ENCODE measurements at places on chromosomes 7 and 10.
A peak's percentile ranks its signal among the peaks of the same experiment; 100 is the strongest.

DNA sequence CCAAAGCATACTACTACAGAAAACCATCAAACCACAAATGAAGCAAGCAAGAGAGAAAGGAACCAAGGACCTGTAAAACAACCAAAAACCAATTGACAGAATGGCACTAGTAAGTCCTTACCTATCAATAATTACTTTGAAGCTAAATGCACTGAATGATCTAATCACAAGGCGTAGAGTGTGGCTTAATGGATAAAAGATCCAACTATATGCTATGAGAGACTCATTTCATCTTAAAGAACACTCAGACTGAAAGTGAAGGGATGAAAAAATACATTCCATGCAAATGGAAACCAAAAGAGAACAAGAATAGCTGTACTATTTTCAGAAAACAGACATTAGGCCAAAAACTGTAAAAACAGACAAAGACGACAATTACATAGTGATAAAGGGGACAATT is 70.7 kb downstream of the CRPPA start:
- no peak for DNase-seq

GRCh38 chr10:79311581-79312407 is 35.5 kb upstream of the PPIF start:
- DNase-seq, result no peak

- no peak for DNase-seq
Measured at GRCh38 chr7:95395755-95396135, 430 bp downstream of the PON3 start.

- DNase-seq, result no peak
Measured at GRCh38 chr7:132545756-132546155, 30.5 kb downstream of the PLXNA4 start.

- DNase-seq, result no peak
Measured at GRCh38 chr10:86673216-86673826, 5.0 kb downstream of the LDB3 start.

GRCh38 chr7:6446838-6447580 is 745 bp downstream of the DAGLB start:
- DNase-seq, result peak; percentile 92

- no peak for DNase-seq
Measured at GRCh38 chr10:121469797-121470606, 128.2 kb downstream of the FGFR2 start.

- DNase-seq, result peak; percentile 86
Measured at GRCh38 chr10:63236113-63236935, 103.2 kb downstream of the NRBF2 start.

DNA sequence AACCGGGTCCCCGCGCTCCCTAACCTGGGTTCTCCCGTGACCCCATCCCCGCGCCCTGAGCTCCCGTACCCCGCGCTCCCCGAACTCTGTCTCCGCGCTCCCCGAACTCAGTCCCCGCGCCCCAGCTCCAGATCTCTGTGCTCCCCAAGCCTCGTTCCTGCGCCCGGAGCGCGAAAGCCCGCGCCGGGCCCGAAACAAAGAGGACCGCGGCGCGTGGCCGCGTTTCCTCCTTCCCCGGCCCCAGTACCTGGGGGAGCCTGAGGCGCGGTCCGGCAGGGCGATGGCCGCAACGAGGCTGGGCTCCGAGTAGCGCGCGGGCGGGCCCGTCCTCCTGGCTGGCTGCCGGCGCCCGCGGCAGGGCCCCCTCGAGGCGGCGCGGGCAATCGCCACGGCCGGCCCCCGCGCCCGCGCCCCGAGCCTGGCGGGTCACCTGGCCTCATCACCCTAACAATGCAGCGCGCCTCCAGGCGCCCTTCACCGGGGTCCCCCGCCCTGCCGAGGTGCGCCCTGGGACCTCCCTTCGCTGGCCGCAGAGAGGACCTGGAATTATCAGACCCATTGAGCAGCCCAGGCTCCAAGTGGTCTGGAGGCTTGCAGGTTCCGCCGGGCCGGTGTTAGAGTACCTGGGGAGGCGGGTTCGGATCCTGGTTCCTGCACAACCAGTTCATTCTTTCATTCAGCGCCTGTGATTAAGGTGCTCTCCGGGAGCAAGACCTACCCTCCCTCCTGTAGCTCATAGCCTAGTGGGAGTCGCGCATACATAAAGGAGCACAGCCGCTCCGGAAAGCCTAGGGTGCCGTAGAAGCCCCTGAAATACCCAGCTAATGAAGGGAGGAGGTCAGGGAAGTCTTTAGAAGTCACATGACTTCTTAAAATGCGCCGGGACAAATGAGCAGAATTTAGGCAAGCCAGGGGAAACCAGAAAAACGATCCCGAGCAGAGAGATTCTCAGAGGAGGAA is at the start of gene TNS3:
Gene TNS3 (minus strand): TSS at position 308 of the 960 bp plus-strand sequence. CDS start 142,475 bp downstream, outside the sequence.
- no peak for DNase-seq

GRCh38 chr10:24822590-24822989 is 98.9 kb upstream of the ARHGAP21 start:
- peak; percentile 19 for DNase-seq

- DNase-seq, result peak; percentile 26
Measured at GRCh38 chr7:115676080-115676479, 354.5 kb downstream of the TFEC start.

DNA sequence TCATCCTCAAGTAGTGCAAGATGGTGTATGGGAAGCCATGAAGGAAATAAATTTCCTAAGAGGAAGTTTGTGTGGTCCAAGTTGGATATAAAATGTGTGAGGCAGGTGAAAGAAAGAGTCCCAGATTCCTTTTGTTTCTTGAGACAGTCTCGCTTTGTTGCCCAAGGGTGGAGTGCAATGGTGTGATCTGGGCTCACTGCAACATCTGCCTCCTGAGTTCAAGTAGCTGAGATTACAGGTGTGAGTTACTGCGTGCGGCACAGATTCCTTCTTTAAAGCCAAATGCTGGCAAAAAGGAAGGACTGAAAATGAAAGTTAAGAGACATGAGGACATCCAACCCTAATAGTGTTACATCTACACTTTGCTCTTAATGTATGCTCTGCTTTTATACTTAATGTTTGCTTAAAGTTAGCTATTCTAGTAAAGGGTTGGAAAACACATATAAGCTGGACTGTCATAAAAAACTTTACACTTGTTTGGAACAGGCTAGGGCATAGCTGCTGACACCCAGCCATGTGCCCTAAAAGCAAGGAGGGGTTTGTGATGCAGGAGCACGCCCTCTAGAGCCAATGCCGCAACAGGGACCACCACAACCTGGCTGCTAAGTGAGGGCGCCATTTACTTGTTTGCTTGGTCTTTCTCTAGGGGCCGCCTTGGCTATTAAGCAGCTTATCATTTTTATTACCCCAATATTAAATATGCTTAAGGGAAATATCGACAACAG is 34.5 kb downstream of the CLEC2L start:
- no peak for DNase-seq

- peak; percentile 53 for DNase-seq
Measured at GRCh38 chr7:140607441-140607989, 33.1 kb downstream of the DENND2A start.

DNA sequence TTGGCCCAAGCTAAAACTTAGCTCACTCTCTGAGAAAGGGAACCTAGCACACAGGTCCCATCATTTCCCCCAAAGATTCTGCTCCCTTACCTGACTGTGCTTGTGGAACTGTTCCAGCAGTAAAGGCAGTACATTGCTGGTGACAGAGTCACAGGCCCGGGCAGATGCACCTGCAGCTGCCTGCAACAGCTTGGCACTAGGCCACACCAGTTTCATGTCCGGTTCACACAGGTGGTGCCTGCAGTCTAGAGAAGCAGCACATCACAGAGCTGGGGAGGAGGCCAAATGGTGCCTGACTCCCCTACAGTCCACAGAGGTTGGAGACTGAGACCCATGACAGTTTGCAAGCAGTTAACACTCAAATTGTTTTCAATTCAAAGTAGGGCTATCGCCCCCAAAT is 22.2 kb downstream of the ZDHHC16 start:
- DNase-seq, result no peak

- DNase-seq, result no peak
Measured at GRCh38 chr7:88001744-88002530, 67.9 kb downstream of the ADAM22 start.

- peak; percentile 98 for DNase-seq
Measured at GRCh38 chr7:132738254-132738653, 162.0 kb upstream of the PLXNA4 start.

DNA sequence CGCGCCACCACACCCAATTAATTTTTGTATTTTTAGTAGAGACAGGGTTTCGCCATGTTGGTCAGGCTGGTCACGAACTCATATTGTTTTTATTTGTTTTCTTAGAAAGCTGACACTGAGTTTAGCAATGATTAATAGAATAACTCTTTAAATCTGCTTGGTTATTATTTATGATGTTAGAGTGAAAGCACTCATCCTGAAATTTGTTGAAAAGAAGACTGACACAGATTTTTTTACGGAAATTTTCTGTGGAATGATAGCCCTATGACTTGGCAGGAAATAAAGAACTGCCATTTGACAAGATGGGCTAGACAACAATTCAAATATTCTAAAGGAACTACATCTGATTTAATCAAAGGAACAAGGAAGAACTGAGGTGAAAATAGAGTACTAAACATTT is 4.3 kb upstream of the GSAP start:
- DNase-seq, result no peak

DNA sequence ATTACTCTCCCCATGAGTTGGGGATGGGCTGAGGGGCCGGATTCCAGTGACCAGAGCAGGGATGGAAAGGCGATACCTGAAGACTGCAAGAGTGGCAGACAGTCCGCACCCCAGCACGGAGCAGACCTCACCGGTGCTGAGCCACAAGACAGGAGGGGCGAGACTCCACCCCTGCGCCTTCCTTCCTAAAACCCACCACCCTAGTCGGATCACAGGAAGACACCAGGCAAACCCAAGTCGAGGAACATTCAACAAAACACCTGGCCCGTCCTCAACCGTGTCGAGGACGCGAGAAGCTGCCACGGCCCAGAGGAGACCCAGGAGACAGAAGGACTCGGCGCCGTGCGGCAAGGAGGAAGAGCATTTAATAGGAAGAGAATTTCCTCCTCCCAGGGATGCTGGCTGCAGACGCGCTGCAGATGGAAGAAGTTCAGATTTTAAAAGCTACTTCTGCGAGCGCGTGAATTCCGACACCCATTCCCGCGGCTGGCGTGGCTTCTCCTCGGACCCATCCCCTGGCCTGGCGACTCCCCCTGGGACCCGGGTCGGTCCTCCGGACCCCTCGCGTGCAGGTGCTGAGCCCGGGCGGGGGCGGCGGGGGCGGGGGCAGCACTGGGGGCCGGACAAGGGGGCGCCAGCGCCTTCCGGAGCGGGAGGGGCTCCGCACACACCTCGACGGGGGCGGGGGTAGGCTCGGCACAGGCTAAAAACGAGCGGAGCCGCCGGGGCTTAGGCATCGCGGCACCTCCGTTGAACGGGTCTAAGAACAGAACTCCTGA is 563 bp upstream of the UTF1 start:
- peak; percentile 31 for DNase-seq

GRCh38 chr7:144024213-144024612 is 24.1 kb downstream of the OR6B1 start:
- DNase-seq, result no peak

GRCh38 chr10:78953113-78953798 is 115.5 kb upstream of the ZMIZ1 start:
- DNase-seq, result peak; percentile 43

DNA sequence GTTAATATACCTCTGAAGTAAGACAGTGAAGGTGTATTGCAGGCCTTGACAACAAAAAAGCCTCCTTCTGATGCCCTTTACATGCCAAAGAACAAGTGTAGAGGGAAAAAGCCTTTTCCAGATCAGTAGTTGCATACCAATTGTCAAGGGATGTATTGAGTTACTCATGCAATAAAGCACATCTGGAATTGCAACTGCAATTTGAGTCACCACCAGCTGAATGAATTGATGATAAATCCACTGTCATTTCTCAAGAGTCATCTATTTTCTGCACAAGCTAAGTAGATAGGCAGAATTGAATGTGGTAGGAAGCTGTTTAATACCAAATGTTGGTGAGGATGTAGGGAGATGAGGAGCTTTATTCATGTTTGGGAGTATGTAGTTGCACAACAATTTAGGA is 325.9 kb upstream of the SMIM30 start:
- DNase-seq, result no peak

- DNase-seq, result peak; percentile 49
Measured at GRCh38 chr10:124827474-124827873, 25.9 kb downstream of the ABRAXAS2 start.

- no peak for DNase-seq
Measured at GRCh38 chr7:32289651-32290414, 200.3 kb downstream of the LSM5 start.

DNA sequence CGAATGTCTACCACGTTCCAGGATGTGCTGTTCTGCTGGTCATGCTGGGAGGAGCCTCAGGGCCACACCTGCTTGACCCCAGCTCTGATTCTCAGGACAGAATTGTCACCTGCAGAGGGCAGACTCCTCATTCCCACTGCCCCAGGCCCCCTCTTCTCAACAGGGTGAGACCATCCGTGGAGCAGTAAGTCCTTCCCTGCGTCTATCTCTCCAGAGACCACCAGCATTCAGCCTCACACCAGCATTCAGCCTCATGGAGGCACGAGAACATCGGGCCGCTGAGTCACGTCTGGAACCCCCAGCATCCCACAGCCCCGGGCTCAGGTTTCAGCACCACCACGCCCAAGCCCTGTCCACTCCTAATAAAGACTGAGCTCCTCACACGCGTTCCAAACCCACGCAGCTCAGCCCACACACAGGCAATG is 273.4 kb downstream of the DIP2C start:
- DNase-seq, result no peak

DNA sequence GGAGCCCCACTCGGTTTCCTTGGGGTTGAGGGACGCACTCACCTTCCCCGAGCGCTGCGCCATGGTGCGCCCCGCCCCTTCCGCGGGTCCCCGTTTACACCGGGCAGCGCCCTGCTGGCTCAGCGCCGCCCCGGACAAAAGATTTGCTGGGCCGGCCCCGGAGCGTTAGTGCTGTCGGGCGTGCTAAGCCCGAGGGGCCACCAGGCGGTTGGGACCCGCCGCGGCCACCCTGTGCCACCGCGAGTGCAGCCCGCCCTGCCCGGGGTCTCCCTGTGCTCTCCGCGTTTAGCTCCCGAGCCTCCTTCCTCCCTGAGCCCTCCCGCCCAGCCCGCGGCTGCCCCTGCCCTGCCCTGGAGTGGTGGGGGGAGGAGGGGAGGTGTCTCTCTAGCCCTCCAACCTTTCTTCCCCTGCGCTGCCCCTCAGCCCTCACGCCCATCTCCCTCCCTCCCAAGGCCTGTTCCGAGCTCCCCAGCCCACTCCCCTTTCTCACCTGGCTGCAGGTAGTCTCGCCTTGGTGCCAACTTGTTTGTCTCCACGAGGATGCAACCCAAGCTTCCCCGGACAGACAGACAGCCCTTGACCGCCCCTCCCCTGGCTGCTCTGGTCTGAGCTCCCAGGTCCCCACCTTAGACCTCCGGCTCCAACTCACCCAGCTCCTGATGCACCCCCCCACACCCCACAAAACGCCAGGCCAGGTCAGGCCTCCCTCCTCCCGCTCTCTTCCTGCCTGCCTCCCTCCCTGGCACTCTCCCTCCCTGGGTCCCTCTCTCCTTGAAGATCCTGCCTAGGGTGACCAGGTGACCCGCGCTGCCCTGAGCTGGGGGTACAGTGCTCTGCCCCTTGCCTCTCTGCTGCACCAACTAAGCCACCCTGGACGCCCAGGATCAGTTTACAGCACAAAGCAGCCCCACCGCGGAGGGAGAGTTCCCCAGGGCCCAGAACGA is at the start of gene CRYGN:
Gene CRYGN (minus strand): TSS at position 287 of the 944 bp plus-strand sequence. CDS start 224 bp downstream, at position 63.
- DNase-seq, result no peak

All from foreskin fibroblast (primary cell).